Caco-2 (cell line): ENCODE measurements at places on chromosomes 11 and 22. TPM values are rescaled to one million over a fixed set of nuclear protein-coding genes. Genes with fewer than 3 reads are reported as not detected.

DNA sequence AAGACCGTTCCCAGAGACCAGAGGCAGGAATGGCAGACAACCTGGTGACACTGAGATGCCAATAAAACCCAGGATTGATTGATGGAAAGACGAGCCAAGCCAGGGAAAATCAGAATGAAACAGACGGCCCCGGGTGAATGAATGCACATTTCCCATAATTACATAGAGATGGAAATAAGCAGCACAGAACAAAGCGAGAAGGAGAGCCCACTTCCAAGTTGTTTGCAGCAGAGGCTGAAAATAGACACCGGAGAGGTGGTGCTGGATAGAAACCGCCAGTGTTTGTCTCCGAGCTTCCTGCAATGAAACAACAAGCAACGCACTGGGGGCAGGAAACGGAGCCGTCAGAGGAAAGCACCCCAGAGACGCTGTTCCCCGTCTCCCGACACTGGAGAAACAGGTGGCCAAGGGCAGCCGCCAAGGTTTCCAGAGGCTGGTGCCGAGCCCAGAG, 406.8 kb downstream of the SHANK2 start:
- H3K4me1 ChIP-seq: no peaks in the 10 kb centered on the region
- no peak for DNase-seq
- no peak overlapping the region for H3K4me3 ChIP-seq
- no peaks in the 10 kb centered on the region for H3K27me3 ChIP-seq

GRCh38 chr11:68317147-68317785, 4.9 kb downstream of the LRP5 start:
- DNase-seq: no peak
- no peaks in the 10 kb centered on the region for H3K27me3 ChIP-seq
- H3K27ac ChIP-seq: peak overlapping the region; percentile 1
- H3K36me3 ChIP-seq: no peaks in the 10 kb centered on the region; the same call in 1 of the 2 replicates
- peaks cover 15% of the 10 kb centered on the region for H3K4me1 ChIP-seq
- H3K4me3 ChIP-seq: no peak overlapping the region

DNA sequence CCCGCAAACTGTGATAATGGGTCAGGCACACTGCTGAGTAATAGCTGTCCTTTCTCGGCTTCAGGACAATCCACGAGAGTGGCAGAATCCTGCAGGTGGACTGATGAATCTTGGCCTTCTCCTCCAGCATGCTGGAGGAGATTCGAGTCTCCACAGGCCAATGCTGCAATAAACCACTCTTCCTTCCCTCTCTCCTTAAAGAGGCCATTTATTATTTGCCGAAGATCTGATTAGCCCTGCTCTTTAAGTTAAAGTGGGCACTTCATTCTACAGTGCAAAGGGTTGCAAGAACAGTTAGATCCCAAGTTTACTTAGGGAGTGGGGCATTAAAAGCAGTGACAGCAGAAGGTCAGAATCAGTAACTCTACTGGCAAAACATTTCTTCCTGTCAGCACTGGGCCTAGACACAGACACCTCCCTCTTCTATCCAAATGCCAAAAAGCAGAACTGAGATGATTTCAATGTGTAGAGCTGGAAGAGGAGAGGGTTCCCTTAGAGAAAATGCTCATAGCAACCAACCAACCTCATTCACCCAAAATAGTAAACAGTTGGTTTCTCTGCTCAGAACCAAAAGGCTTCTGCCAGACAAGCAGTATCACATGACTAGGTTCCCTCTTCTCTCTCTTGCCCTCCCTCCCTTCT, 121.7 kb downstream of the SGSM3 start:
- peaks cover 7% of the 10 kb centered on the region; the same call in 1 of the 2 replicates for H3K4me1 ChIP-seq
- no peak overlapping the region for H3K27ac ChIP-seq
- no peaks in the 10 kb centered on the region for H3K36me3 ChIP-seq

GRCh38 chr11:107157809-107158187, 139.5 kb upstream of the GUCY1A2 start:
- H3K4me1 ChIP-seq: peaks cover 23% of the 10 kb centered on the region
- DNase-seq: peak; percentile 54
- H3K27ac ChIP-seq: peak overlapping the region; percentile 23
- H3K36me3 ChIP-seq: no peaks in the 10 kb centered on the region

DNA sequence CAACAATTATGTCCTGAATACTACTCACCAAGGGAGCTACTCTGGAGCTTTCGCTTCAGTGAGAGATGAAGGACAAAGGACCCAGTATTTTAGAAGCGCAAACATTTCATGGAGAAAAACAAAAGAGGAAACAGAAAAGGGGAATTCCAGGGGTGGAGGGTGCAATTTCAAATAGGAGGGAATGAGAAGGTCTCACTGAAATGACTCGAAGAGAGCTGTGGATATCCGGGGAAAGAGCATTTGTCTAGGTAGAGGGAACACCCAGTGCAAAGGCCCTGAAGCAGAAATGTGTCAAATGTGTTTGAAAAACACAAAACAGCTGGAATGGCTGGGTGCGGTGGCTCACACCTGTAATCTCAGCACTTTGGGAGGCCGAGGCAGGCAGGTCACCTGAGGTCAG, 2.4 kb downstream of the RPS19BP1 start:
- H3K27ac ChIP-seq: peak overlapping the region; percentile 27
- DNase-seq: no peak
- H3K4me3 ChIP-seq: no peak overlapping the region
- peaks cover 41% of the 10 kb centered on the region for H3K4me1 ChIP-seq

- peaks cover 24% of the 10 kb centered on the region for H3K4me1 ChIP-seq
- H3K36me3 ChIP-seq: no peaks in the 10 kb centered on the region
- no peak overlapping the region for H3K4me3 ChIP-seq
- no peaks in the 10 kb centered on the region for H3K27me3 ChIP-seq
Observed at GRCh38 chr11:77441426-77441825, 32.5 kb downstream of the PAK1 start.

DNA sequence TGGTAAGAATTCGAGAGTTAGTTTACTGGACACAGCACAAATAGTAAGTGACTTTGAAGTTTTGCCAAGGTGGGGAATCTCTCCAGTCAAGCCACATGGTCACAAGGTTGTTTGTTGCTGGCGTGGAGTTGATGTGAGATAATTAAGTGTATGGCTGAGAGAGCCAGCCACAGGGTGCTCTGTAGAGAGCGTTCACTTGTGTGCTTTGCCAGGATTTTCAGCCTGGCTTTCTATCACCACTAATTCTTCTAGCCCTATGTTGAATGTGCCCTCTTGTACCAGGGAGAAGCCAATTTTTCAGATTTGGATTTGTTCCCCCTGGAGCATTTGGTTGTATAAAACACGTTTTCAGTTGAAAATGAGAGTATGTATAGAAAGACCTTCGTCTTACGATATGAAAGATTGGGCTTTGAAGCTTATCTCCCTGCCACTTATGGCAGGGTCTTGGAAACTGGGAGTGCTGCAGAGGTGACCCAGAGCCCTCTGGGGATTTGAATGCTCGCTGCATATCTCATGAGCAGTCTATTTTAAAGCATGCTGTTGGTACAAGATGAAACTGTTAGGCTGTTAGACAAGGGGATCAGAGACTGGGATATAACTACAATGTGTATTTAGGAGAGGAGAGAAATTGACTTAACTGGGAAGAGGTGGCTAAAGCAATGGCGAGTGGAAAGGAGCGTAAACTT, 28.6 kb downstream of the CSRP3 start:
- peaks cover 17% of the 10 kb centered on the region for H3K4me1 ChIP-seq
- H3K36me3 ChIP-seq: 0 out of 2 replicates have a peak, but pooled peaks cover under 1% of the 10 kb centered on the region
- H3K4me3 ChIP-seq: no peak overlapping the region
- no peak for DNase-seq
- H3K27me3 ChIP-seq: no peaks in the 10 kb centered on the region
- no peak overlapping the region for H3K27ac ChIP-seq

GRCh38 chr11:13000721-13001120, 8.4 kb upstream of the RASSF10 start:
- no peaks in the 10 kb centered on the region for H3K27me3 ChIP-seq
- no peak for DNase-seq

DNA sequence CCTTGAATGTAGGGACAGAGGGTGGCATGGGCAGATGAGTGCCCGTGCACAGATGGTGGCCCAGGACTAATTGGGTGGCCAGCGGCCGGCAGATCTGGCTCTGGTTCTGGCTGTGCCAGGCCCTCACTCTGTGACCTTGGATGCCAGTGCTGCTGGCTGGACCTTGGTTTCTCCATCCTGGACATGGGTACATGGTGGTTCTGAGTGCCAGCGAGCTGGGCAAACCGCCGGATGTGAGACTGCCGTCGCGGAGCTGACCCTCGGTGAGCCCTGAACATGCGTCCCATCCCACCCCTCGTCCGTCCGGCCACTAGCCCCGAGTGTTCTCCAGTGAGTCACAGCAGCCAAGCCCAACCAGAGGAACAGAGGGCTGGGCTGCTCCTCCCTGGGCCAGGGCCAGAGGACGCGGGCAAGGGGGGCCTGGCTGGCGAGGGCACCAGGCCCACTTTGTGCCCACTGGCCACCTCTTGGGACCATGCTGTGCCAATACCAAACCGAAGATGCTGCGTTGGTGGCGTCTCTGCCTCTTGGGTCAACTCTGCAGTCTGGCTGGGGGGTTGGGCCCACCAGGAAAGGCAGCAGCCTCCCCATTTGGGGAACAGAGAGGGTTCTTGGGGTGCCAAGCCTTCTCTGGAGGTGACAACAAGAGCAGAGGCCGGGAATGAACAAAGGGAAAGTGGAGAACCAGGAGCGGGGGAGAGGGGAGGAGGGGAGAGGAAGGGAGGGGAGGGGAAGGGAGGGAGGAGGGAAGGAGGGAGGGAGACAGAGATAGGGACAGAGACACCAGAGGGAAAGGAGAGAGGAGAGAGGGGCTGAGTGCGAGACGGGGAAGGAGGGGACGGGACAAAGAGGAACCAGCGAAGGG, 10.7 kb downstream of the LSP1 start:
- no peaks in the 10 kb centered on the region for H3K36me3 ChIP-seq
- no peak for DNase-seq
- no peaks in the 10 kb centered on the region for H3K27me3 ChIP-seq
- no peak overlapping the region for H3K4me3 ChIP-seq
- no peak overlapping the region for H3K27ac ChIP-seq

- H3K27ac ChIP-seq: no peak overlapping the region
- H3K36me3 ChIP-seq: no peaks in the 10 kb centered on the region
- H3K4me1 ChIP-seq: peaks cover 6% of the 10 kb centered on the region; the same call in 1 of the 2 replicates
- H3K4me3 ChIP-seq: no peak overlapping the region
Observed at GRCh38 chr22:30806391-30806861, 111.8 kb downstream of the OSBP2 start.

- no peak for DNase-seq
- no peak overlapping the region for H3K27ac ChIP-seq
- no peak overlapping the region for H3K4me3 ChIP-seq
- H3K4me1 ChIP-seq: no peaks in the 10 kb centered on the region
Observed at GRCh38 chr11:104432981-104433380, 269.0 kb upstream of the PDGFD start.

DNA sequence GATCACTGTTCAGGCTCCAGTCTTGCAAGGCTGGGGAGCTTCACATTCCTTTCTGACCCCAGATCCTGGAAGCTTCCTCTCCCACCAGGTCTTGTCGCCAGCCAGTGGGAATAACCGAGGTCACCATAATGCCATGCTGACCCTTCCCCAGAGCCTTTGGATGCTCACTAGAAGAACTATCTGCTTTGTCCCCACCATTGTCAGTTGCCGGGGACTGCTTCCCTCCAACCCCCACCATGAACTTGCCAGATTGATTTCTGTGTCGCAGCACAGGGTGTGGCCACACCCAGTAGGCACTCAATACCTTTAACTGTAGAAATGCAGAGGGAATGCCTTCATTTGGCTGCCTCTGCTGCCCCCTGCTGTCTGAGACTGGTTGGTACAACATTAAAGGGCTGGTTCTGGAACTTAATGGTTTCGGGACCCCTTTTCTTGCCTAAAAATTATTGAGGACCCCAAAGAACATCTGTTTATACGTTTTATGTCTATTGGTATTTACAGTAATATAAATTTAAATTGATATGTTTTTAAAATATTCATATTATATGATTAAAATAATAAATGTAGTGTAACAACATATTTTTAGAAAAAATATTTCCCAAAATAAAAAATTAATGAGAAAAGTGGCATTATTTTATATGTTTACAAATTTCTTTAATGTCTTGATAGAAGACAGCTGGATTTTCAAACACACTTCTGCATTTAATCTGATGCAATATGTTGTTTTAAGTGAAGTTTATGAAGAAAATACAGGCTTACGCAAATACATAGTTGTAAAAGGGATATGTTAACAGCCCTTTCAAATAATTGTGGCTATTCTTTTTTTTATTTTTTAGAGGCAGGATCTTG, 6.7 kb upstream of the GDPD5 start:
- H3K27ac ChIP-seq: no peak overlapping the region
- H3K36me3 ChIP-seq: no peaks in the 10 kb centered on the region
- no peak overlapping the region for H3K4me3 ChIP-seq
- peak; percentile 83 for DNase-seq

GRCh38 chr11:47572715-47573255, 6.0 kb downstream of the KBTBD4 start:
- no peak overlapping the region for H3K4me3 ChIP-seq
- peaks cover 3% of the 10 kb centered on the region; the same call in 1 of the 2 replicates for H3K4me1 ChIP-seq
- no peaks in the 10 kb centered on the region for H3K27me3 ChIP-seq
- no peak overlapping the region for H3K27ac ChIP-seq
- no peak for DNase-seq

- no peak overlapping the region for H3K27ac ChIP-seq
- H3K4me1 ChIP-seq: peaks cover 4% of the 10 kb centered on the region; the same call in 1 of the 2 replicates
- DNase-seq: no peak
- H3K36me3 ChIP-seq: no peaks in the 10 kb centered on the region
- H3K27me3 ChIP-seq: no peaks in the 10 kb centered on the region
Observed at GRCh38 chr11:16239141-16240105, 116.9 kb downstream of the SOX6 start.

- no peak overlapping the region for H3K4me3 ChIP-seq
- H3K4me1 ChIP-seq: no peaks in the 10 kb centered on the region
- no peaks in the 10 kb centered on the region for H3K36me3 ChIP-seq
- H3K27ac ChIP-seq: no peak overlapping the region
Observed at GRCh38 chr22:43879901-43880540, 11.8 kb downstream of the PNPLA5 start.

GRCh38 chr22:19802001-19802893, 41.7 kb downstream of the TBX1 start:
- H3K27ac ChIP-seq: no peak overlapping the region
- DNase-seq: no peak
- no peaks in the 10 kb centered on the region for H3K36me3 ChIP-seq
- H3K4me1 ChIP-seq: no peaks in the 10 kb centered on the region

VPREB1 gene
- not detected in 2 replicates for total RNA-seq

ACTN3 gene
- total RNA-seq: 0.16 TPM in 1 of 2 replicates, not detected in the other

SAA4 gene
- not detected in 2 replicates for total RNA-seq

RFPL1 gene
- not detected in 2 replicates for total RNA-seq

ZNF280B gene
- 3.9 and 4.0 TPM in 2 replicates for total RNA-seq

MMP27 gene
- not detected in 2 replicates for total RNA-seq

OR5T2 gene
- total RNA-seq: not detected in 2 replicates

PRDM11 gene
- 11.8 and 12.5 TPM in 2 replicates for total RNA-seq

ANKRD13D gene
- total RNA-seq: 83.3 and 88.6 TPM in 2 replicates

TCIRG1 gene
- 2.7 and 2.8 TPM in 2 replicates for total RNA-seq

NCAM1 gene
- total RNA-seq: 0.95 and 1.1 TPM in 2 replicates
